ENCODE measurements at places on chromosomes 5 and 9.
A peak's percentile ranks its signal among the peaks of the same experiment; 100 is the strongest.

DNA sequence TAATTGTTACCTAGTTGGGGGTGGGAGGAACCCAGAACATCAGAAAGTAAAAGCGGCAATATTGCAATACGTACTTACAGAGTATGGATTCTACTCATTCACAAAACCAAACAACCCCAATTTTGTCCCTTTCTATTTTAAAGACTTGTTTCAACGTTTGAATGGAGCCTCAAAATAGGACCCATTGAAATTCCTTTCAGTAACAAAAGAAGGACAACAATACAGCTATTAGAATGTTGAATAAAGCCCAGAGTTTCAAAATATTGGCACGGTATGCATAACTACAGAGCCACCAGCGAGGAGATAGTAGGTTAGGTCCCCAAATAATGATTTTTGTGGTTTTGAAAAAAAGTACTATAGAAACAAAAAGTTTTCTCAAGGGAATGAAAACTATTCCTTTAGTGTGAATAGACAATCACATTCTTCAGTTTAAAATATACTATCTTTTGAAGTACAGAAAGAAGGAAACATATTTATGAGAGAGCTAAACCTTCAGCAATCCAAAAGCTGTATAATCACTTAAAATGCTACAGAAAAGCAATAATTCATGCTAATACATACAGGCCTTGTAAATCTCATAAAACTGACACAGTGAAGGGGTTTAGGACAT lies 235.5 kb downstream of the RFX3 start:
- no peak for DNase-seq

- peak; percentile 86 for DNase-seq
Observed at GRCh38 chr5:39475881-39476842, 51.4 kb upstream of the DAB2 start.

DNA sequence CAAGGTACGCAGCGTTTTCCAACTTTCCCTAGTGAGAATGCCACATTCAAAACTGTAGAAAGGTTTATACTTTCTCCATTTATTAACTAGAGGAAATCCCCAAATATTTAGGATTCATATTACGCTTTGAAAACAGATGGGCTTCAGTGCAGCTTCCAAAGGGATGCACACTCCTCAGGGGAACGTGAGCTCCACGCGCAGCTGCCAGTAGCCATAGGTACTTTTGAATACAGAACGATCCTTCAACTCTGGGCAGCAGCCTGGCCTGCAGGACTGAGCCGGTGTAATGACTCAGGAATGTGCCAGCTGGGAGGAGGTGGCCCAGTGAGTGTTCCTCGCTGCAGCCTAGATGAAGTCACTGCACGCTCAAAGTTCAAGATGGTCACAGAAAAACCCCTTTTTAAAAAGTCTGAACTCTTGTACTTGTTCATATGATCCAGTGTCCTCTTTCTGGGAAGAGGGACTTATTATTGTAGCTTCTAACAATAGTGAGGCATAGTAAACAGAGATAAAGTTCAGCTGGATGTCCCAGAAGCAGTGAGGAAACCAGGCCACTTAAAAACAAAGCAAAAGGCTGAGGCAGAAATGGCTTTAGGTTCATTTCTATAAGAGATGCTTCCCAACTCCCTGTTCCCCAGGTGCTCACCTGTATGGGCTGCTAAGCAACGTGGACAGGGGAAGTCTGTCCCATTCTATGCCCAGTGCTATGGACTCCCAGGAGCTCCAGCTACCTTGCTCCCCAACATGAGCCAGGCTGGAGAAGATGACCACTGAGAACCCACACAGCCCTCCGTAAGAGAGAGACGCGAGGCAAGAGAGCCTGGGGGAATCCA lies 130.0 kb downstream of the LHFPL2 start:
- peak; percentile 95 for DNase-seq

DNA sequence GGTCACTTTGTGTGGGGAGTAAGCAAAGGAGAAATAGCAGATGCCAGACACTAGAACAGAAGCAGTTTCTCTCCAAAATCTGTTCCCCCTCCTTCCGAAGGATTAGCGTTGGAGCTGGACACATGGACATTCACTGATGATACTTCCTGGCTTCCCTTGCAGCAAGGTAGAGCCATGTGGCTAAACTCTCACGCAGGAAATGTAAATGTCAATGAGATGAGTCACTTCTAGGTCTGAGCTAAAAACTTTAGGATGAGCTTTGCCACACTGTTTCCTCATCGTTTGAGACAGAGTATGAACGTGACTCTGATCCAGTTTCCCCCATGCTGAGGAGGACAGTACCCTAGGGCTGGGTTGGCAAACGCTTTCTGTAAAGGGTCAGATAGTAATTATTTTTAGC lies 5.1 kb downstream of the BHMT2 start:
- DNase-seq: peak; percentile 34

DNA sequence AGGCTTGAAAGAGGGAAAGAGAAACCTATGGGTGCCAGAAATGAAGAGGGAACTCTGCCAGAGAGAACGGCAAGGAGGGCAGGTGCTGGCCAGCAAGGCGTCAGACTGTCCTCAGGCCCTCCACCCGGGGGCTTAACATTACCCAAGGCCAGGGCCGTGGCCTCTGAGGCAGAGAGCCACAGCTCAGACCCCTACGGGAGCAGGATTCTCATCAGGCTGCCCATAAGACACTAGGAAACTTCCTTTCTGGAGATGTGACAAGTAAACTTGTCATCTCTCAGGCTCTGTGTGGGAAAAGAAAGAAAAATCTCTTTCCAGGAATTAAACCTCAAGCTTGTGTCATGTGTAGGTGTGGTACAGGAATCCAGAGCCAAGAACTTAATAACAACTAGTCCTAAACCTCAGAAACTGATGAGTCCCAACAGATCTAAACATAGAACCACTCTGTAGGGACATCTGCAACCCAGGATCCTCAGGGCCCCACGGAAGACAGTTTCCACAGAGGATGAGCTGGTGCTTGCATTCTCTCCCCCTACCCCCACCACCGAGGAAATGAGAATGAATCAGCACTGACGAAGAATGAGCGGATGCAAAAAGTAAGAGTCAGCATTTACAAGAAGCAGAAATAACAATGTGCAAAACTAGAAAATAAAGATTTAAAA lies 74.3 kb downstream of the DCP2 start:
- DNase-seq: peak; percentile 83

DNA sequence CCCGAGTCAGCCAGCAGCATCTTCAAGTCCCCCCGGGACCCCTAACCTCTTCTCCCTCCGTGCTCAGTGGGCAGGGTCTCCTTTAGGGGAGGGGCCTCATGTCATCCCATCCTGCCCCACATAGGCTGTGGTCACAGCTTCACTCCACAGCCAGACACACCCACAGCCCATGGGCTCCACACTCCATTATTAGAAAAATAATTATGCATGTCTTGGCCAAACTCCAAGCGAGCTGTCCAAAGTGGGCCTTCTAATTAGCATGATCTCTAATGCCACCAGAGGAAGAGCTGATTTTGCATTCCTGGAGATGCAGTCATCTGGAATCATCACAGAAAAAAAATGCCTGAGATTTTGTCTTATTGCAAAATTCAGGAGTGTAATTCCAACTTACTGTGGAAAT lies 418.2 kb downstream of the IRX2 start:
- DNase-seq: no peak

GRCh38 chr5:112165399-112165798 lies 253.7 kb downstream of the EPB41L4A start:
- no peak for DNase-seq

- peak; percentile 64 for DNase-seq
Observed at GRCh38 chr5:61450493-61451279, 118.6 kb downstream of the ZSWIM6 start.

DNA sequence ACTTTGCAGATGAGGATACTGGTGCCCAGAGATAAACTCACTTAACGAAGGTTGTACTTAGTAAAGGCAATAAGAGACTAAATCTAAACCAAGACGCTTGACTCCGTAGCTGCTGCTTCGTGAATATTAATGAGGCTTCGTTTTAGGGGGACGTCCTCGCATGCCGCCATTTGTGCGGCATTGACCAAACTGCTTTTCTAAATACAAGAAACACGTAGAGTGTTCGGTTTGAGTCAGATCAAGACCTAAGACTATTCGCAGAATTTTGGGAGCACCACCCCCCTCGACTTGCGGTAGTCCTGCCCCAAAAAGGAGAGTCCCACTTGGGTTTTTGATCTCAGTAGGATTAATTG lies 1.1 kb downstream of the NPM1 start:
- DNase-seq: no peak

GRCh38 chr5:151219138-151219537 lies 4.8 kb downstream of the CCDC69 start:
- no peak for DNase-seq

DNA sequence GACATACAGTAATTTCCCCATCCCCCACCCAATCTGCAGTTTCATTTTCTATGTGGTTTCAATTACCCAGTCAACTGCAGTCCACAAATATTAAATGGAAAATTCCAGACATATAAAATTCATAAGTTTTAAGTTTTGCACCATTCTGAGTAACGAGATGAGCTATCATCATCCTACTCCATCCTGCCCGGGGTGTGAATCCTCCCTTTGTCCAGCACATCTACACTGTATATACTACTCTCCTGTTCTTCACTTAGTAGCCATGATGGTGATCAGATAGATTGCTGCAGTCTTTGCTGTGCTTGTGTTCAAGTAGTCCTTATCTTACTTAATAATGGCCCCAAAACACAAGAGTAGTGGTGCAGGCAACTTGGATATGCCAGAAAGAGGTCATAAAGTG lies 11.3 kb downstream of the OXCT1 start:
- DNase-seq: no peak

DNA sequence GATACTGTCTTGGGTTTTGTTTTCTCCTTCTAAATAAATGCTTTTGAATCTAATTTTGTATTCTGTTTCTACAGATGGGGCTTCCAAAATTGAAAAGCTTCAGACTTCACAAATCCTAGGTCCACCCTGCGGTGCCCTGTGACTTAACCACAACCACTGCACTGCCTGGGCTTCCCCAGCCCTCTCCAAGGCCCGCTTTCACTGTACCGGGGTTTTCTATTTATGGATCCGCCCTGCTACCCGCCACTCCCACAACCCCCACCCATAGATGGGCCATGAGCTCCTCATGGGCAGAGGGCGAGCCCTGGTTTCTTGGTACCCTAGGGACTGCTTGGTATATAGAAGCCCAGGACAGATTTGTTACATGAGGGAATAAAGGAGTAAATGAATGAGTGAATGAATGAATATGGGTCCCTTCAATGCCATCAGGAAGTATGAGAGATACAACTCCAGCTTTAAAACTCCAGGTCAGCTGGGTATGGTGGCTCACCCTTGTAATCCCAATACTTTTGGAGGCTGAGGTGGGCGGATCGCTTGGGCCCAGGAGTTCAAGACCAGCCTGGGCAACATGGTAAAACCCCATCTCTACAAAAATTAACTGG lies 39.8 kb upstream of the NEK6 start:
- DNase-seq: no peak

DNA sequence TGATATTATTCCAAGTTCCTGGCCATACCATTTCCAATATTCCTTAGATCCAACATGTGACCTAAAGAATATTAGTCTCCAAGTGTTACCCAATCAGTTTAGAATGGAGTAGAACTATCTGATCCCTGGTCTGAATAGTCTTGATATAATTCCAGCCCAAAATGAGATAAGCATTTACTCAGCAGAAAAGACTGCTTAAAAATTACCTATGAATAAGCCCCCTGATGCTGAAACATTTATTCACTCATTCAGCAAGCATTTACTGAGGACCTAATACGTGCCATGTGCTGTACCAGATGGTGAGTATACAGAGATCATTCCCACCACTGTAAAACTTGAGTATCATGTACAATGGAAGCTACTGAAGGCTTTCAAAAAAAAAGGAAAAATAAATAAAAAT lies 157.0 kb downstream of the FAM114A2 start:
- DNase-seq: no peak

- no peak for DNase-seq
Observed at GRCh38 chr9:130934702-130935647, 4.1 kb downstream of the FIBCD1 start.

DNA sequence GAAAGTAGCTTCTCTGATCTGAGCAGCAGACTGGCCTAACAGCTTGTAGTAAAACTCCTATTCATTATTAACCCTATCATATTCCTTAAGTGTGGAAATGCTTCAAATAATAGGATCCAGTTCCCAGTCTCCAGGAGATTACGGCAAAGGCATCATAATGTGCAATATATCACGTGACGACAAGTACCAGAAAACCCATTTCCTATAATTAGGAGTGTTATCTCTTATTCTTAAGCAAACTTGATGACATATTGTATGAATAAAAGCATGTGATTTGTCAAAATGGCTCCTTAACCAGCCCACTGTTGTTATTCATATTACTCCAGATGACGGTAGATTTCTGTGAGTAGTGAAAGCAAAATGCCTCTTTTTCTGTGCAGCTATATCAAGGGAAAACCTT lies 2.9 kb downstream of the SV2C start:
- no peak for DNase-seq

DNA sequence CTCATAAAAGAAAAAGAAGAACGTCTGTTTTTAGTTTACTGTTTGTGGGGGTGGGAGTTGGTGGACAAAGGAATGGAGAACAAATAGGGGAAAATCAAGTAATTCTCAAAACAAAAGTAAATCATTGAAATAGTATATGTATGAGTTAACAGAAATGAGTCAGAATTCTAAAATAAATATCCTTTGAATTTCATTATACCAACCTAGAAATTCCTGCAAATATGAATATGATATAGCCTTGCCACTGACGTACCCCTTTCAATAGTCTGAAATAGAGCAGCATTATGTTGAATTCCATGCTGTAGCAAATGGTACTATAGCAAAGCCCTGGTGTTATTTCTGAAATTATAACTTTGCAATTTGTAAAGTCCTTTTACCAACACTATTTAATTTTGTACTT lies 29.6 kb upstream of the DTWD2 start:
- DNase-seq: peak; percentile 6

GRCh38 chr9:71719088-71719487 lies 49.2 kb downstream of the CEMIP2 start:
- DNase-seq: no peak
